ENCODE measurements at places on chromosomes 7 and 10. TPM values are rescaled to one million over a fixed set of nuclear protein-coding genes. Genes with fewer than 3 reads are reported as not detected.

FAM25C gene
- not detected for total RNA-seq

GRCh38 chr10:123044391-123044790 lies 35.6 kb downstream of the ACADSB start:
- no peak overlapping the region for H3K27ac ChIP-seq
- H3K27me3 ChIP-seq, result no peaks in the 10 kb centered on the region
- H3K4me3 ChIP-seq, result no peak overlapping the region
- no peaks in the 10 kb centered on the region for H3K4me1 ChIP-seq
- peaks cover 5% of the 10 kb centered on the region for H3K36me3 ChIP-seq

DNA sequence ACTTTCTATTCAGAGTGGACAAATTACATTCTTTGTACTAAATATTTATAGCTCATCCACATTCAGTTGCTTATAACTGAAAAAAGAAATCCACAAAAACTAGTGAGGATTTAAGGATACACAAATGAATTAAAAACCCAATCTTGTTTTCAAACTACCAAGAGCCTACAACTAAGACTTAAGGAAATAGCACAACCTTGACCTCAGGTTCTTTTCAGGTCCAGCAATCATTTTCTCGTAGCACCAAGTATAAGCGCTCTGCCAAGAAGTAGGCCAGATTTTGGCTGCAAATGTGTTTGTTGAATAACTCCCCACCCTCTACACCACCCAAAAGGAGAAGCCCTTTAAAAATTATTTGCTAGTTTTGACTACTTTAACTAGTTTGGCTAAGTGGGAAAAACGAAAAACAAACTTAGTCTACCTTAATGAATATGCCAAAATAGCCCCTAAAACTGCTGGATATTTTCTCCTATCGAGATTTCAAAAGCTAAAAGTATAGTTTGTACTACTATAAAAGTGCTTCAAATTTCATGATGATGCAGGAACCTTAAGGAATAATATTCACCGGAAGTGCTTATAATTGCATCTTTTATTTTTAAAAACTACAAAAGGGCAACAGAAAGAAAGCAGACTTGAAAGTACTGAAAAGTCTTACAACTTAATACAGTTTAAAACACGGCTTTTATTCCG lies 2.7 kb upstream of the KMT2E start:
- peak overlapping the region; percentile 100 for H3K27ac ChIP-seq
- H3K4me1 ChIP-seq, result peaks cover 31% of the 10 kb centered on the region
- peaks cover 73% of the 10 kb centered on the region for H3K36me3 ChIP-seq

RADIL gene
- 0.19 TPM for total RNA-seq

DNA sequence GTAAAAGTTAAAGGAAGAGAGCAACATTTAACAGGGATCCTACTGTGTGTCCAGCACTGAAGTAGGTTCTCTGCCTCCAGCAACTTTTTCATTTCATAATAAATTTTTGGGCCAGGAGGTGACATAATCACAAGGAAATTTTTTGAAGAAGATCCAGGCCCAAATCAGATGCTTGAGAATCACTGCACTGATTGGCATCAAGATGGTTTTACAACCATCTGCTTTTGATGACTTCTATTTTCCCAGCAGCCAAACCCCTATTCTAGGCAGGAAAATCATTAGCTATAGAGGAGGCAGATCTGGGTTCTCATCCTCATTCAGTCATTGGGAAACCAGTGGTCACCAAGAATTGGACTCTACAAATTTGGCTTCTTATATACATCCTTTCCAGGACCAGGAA lies 79.0 kb downstream of the ARL4A start:
- no peak for DNase-seq
- H3K4me3 ChIP-seq, result no peak overlapping the region
- no peaks in the 10 kb centered on the region for H3K36me3 ChIP-seq

DNA sequence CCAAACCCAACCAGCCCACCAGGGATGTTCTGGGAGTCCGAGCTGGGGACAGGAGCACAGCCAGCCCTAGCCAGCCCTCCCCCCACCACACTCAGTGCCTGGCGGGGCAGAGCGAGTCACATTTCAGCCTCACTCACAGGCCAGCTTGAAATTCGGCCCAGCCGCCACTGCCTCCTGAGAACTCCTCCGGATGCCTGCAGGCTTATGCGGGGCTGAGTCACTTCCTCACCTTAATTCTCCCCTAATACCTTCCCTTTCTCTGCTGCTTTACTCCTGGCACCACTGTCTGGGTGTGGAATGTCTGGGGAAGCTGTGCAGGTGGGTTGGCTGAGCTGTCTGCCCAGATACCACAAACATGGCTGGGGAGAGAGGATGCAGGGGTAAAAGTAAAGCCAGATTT lies 22.6 kb upstream of the DLG5 start:
- no peak overlapping the region for H3K27ac ChIP-seq
- H3K4me1 ChIP-seq, result no peaks in the 10 kb centered on the region
- no peak overlapping the region for H3K4me3 ChIP-seq
- peaks cover 3% of the 10 kb centered on the region for H3K36me3 ChIP-seq
- DNase-seq, result no peak

DNA sequence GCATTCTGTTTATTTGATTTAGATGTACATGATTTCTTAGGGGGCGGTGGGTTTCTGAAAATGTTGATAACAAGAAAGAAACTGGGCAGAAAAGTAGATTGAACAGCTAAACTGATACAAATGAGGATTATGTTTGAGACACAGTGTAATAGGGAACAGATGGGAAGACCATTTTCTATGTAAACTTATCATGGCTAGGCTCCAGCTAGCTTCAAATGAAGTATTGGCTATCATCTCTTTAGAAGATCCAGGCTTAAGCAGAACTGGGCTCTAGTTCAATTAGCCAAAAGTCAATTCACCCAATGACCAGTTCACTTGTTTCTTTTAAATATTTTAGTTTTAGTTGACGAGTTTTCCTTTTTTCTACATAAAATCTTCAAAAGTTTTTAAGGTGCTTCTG lies 639.5 kb downstream of the ANKRD7 start:
- H3K27me3 ChIP-seq, result no peaks in the 10 kb centered on the region
- H3K36me3 ChIP-seq, result no peaks in the 10 kb centered on the region
- no peaks in the 10 kb centered on the region for H3K4me1 ChIP-seq

GRCh38 chr10:71835671-71836595 lies 15.1 kb downstream of the PSAP start:
- peak; percentile 17 for DNase-seq
- no peaks in the 10 kb centered on the region for H3K27me3 ChIP-seq
- H3K4me1 ChIP-seq, result peaks cover 57% of the 10 kb centered on the region
- H3K36me3 ChIP-seq, result peaks cover 8% of the 10 kb centered on the region
- H3K27ac ChIP-seq, result no peak overlapping the region
- H3K4me3 ChIP-seq, result no peak overlapping the region

ADIRF gene
- total RNA-seq, result not detected

DNA sequence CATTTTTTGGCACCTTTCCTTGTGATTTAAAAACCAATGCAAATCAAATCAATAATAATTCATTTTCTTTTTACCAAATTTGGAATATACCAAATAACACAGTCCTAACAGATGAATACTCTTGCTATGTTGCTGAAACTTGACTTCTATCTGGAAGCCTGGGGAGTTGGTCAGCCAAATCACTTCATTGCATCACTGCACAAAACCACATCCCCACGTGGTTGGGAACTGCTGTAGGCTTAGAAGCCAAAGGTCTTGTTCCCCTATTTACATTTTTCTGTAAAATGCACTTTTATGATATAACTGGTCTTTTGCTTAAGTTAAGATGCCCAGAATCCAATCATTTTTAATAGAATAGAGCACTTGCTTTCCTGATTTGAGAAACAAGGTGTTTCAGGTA lies 15.2 kb downstream of the GPR85 start:
- peaks cover 4% of the 10 kb centered on the region for H3K27me3 ChIP-seq
- no peak overlapping the region for H3K4me3 ChIP-seq
- DNase-seq, result no peak
- no peaks in the 10 kb centered on the region for H3K36me3 ChIP-seq
- no peak overlapping the region for H3K27ac ChIP-seq

DNA sequence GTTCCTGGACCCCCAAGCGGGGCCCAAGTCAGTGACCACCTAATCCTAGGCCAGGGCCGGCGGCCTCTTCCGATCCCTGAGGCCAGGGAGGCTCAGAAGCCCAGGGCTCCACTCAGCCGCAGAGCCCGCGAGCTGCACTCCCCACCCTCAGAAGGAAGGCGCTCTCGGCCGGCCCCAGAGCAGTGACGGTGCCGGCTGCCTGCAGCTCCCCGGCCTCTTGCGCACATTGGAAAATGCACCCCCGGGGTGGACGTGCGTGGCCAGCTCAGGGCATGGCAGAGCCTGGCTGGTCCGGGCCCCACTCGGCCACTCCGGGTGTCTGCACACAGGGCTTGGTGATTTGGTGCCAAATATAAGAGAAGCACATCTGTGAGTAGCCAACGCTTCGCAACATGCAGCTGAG lies 269.1 kb downstream of the PTPRN2 start:
- H3K27ac ChIP-seq, result no peak overlapping the region
- H3K27me3 ChIP-seq, result peaks cover 3% of the 10 kb centered on the region
- H3K4me1 ChIP-seq, result no peaks in the 10 kb centered on the region
- no peak overlapping the region for H3K4me3 ChIP-seq
- DNase-seq, result no peak

- no peaks in the 10 kb centered on the region for H3K4me1 ChIP-seq
- no peaks in the 10 kb centered on the region for H3K27me3 ChIP-seq
- H3K36me3 ChIP-seq, result no peaks in the 10 kb centered on the region
- no peak overlapping the region for H3K4me3 ChIP-seq
- DNase-seq, result no peak
- no peak overlapping the region for H3K27ac ChIP-seq
Observed at GRCh38 chr7:123432601-123433000, 101.8 kb downstream of the IQUB start.

DNA sequence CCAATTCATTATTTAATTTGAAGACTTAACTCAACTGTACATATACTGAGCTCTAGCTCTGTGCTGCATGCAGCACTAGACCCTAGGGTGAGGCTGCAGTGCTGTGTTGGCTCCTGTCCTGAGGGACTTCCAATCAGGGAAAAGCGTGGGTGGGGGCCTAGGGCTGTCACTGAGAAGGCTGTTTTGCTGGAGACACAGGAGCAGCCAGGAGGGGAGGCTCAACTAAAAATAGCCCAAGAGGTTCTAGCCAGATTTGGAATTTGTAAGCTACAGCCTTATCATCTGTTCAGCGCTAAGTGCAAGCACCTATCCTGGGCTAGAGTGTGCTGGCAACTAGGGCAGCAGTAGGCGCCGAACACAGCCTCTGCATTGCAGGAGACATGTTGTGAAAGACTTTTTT lies 121.1 kb downstream of the VWC2 start:
- H3K4me1 ChIP-seq, result no peaks in the 10 kb centered on the region
- H3K27me3 ChIP-seq, result peaks cover 2% of the 10 kb centered on the region
- H3K36me3 ChIP-seq, result no peaks in the 10 kb centered on the region
- no peak for DNase-seq
- H3K27ac ChIP-seq, result no peak overlapping the region

CDNF gene
- total RNA-seq, result 1.8 TPM

DNA sequence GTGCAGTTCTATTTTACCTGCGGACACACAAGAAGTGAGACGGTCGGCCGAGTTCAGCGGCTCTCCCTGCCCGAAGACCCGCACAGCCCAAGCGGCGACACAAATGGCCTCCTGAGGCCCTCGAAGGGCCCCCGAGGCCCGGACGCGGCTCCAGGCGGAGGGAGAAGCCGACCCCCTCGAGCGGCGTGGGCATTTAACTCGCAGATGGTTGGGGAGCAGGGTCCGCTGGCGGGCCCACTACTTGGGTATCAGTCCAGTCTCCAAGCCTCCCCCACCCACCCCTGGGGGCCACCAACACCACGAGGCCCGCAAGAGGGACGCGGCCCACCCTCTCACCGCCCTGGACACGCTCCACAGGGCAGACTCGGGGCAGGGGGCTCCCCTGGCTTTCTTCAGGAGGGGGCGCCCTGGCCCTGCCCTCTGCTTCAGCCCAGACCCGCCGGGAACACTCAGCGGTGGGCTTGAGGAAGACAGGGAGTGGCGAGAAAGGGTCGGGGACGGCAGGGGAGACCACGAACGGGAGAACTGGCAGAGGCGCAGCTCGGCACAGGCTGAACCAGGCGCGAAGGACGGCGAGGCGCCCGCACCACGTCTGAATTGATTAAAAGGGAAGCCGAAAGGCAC lies 1.7 kb downstream of the IGF2BP3 start:
- no peak overlapping the region for H3K27ac ChIP-seq
- no peaks in the 10 kb centered on the region for H3K36me3 ChIP-seq
- DNase-seq, result peak; percentile 14
- peaks cover 63% of the 10 kb centered on the region for H3K27me3 ChIP-seq
- H3K4me1 ChIP-seq, result peaks cover 35% of the 10 kb centered on the region
- peak overlapping the region; percentile 65 for H3K4me3 ChIP-seq

NPTX2 gene
- total RNA-seq, result not detected

FFAR4 gene
- total RNA-seq, result not detected

MEIG1 gene
- 0.95 TPM for total RNA-seq

- no peak for DNase-seq
- H3K27ac ChIP-seq, result no peak overlapping the region
- no peaks in the 10 kb centered on the region for H3K27me3 ChIP-seq
- no peaks in the 10 kb centered on the region for H3K36me3 ChIP-seq
Observed at GRCh38 chr7:23930312-23930711, 220.3 kb downstream of the STK31 start.

DNA sequence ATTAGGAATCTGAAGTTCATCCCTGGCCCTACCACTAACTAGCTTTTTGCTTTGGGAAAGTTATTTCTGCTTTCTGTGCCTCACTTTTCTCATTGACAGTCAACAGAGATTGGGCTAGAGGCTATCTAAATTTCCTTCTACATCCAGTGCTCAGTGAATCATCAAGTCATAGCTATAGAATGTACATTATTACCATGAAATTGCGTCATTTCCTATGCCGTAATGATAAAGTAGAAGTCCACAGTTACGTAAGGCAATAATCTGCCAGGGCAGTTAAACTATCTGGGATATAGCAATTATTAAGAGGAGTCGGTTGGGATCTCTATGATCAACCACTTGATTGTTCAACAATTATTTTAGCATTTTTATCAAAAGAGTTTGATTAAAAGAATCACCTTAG lies 64.4 kb downstream of the ITGB8 start:
- H3K4me1 ChIP-seq, result no peaks in the 10 kb centered on the region
- H3K4me3 ChIP-seq, result no peak overlapping the region
- H3K36me3 ChIP-seq, result no peaks in the 10 kb centered on the region
- no peak overlapping the region for H3K27ac ChIP-seq
- no peaks in the 10 kb centered on the region for H3K27me3 ChIP-seq
- DNase-seq, result no peak
